ENCODE measurements at places on chromosomes 7 and 10.

GRCh38 chr10:47160967-47161366 lies 139.0 kb upstream of the GDF10 start:
- no peak for DNase-seq

DNA sequence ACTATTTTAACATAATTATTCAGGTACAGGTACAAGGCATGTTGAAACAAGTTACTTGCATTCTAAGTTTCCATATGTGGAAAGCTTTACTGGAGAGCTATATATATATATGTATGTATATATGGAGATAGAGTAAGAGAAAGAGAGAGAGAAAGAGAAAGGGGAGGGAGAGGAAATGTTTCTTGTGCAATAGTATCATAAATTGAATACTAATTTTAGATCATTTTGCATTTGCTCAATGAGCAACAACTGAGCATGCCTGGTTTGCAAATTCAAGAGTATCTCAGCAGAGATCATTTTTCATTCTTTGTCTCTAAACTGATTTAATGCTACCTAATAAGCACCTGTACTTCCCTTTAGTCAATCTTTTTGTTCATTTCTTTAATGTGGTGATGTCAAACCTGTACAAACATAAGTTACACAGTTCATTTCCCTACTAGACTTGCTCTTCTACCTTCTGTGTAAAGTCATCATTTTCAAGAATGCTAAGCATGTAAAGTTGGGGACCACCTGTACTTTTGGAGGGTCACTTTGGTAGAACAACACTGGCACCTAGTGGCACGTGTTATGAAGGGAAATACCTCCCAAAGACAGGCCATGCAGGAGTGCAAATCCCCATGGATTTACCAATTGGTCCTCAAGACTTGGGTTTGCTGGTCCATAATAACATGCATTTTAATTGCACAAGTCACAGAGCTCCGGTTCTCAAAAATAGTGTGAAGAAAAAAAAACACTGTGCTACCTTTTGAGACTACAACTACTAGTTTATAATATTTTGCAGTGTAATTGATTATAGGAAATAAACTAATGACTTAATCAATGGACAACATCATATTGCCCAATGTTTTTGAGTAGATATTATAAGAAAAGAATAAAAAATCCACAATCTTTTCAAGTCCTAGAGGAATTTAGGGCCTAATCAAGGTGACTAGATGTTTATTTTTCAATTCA lies 431.2 kb upstream of the IGFBP3 start:
- no peak for DNase-seq

DNA sequence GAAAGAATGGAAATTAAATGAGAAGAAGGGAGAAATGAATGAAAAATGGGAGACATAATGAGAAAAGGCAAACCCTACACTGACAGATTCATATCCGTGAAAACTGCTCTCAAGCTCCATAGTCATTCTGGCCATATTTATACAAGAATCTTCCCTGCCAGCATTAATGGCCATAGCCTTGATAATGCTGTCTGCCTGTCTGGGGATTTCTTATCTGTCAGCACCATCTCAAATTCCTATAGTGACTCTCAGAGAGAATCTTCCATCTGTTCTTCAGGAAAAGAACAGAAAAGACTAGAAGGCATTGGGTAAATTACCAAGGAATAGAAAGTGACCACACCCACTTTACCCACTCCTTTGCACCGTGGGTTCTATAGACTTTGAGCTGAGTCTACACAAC lies 295.9 kb downstream of the PLXNA4 start:
- DNase-seq, result no peak

DNA sequence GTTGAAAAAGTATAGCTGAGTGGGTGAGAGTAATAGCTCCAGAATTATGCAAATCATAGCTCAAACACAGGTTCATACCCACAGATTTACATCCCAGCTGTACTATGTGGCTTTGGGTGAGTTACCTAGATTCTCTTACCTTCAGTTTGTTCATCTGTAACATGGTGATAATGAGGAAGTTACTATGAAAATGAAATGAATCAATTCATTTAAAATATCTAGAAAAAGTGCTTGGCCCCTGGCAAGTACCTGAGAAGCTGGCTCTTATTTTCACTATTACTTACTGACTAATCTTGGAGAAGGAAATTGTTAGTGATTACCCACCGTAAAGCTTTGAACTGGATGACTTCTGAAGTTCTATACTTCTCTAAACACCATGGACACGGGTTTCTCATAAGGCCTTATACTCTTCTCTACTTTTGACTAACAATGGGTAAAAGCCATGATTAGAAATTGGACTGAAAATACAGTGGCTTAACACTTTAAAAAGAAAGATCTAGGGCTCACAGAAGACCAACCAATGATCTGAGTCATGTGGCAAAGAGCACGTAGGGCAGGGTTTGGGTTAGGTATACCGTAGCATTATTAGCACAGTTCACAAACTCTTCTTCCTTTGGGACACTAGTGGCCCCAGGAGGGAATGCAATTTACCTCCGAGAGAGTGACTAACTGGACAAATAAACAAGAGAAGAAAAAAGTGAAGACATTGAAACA lies 149.2 kb downstream of the PLPP4 start:
- no peak for DNase-seq

- DNase-seq, result no peak
Measured at GRCh38 chr7:31935124-31936054, 134.8 kb downstream of the PDE1C start.

DNA sequence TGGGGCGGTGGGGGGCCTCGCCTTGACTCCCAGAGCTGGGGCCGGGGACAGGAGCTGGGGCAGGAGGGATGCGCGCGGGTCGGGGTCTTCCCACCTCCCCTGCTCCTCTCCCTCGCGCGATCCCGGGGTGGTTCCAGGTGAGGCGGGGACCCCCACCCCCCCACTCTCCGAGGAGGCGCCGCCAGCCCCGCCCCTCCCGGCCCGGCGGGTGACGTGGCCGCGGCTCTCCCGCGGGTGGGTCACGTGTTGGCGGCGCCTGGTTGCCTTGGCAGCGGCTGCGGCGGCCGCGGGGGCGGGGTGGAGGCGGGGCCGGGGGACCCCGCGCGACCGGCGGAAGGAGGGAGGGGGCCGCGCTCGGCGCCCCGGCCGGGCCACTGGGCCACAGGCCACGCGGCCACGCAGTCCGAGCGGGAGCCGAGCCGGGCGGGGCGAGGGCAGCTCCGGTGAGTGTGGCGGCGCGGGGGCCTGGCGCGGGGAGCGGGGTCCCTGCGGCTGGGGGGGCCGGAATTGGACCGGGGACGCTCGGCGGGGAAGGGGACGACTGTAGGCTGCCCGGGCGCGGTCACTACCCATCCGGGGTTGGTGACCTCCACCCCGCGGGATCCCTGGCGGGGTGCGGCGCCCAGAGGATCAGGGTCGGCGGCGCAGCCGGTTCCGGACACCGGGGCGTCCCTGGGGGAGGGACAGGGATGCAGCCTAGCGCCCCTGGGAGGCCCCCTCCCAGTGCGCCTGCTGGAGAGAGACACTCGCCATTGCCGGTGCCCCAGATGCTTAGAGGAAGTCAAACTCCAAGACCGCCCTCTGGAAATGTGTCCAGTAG lies at the start of gene ORAI2:
ORAI2 (plus strand) TSS at position 357 of the 820 bp plus-strand sequence. CDS start 5,382 bp downstream, outside the sequence.
- DNase-seq, result peak; percentile 96

GRCh38 chr10:70889291-70889690 lies 926 bp upstream of the PCBD1 start:
- no peak for DNase-seq

Data from activated effector memory CD4-positive, alpha-beta T cell treated with anti-CD3 and anti-CD28 coated beads, Interleukin-2, amount 50 U/mL, for 16 hours (primary cell).